Activated T-cell treated with anti-CD3 and anti-CD28 coated beads, Interleukin-2, amount 50 U/mL, for 72 hours (primary cell): ENCODE measurements at places on chromosomes 1 and 21. TPM values are rescaled to one million over a fixed set of nuclear protein-coding genes. Genes with fewer than 3 reads are reported as not detected.

DNA sequence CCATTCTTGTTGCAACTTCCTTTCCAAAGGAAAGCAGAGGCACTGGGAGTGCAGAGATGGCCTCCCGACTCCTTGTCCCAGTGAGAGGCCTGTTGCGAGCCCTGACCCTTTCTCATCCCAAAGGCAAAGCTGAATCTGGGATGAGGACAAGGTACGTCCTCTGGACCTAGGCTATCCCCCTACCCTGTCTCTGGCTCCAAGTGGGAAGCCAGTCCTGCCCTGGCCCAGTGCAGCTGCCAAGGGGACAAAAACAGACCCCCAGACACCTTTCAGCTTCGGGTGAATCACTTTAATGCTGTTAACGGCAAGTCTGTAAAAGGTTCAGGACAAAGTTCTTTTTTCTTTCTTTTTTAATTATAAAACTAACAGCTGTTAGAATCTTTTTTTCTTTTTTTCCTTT, 2.5 kb downstream of the TSSK3 start:
- H3K4me3 ChIP-seq = no peak overlapping the region
- peaks cover 5% of the 10 kb centered on the region for H3K27me3 ChIP-seq
- H3K27ac ChIP-seq = no peak overlapping the region
- H3K36me3 ChIP-seq = peaks cover 1% of the 10 kb centered on the region
- DNase-seq = no peak

DNA sequence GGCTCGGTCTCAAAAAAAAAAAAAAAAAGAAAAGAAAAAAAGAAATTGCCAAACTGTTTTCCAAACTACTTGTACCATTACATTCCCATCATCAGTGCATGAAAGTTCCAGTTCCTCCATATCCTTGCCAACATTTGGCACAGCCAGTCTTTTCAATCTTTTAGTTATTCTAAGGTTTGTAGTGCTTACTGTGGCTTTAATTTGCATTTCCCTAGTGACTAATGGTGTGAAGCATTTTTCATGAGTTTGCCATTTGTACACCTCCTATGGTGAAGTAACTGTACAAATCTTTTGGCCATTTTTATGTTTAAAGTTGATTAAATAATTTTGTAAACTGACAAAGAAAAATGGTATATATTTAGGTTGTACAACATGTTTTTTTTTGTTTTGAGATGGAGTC, 70.7 kb downstream of the DEGS1 start:
- no peaks in the 10 kb centered on the region for H3K4me1 ChIP-seq
- peaks cover 3% of the 10 kb centered on the region for H3K36me3 ChIP-seq
- H3K27ac ChIP-seq = no peak overlapping the region
- no peak for DNase-seq
- H3K4me3 ChIP-seq = no peak overlapping the region

Gene EFNA3
- 4.7 TPM for total RNA-seq

Gene TNFRSF18
- total RNA-seq = 324 TPM

DNA sequence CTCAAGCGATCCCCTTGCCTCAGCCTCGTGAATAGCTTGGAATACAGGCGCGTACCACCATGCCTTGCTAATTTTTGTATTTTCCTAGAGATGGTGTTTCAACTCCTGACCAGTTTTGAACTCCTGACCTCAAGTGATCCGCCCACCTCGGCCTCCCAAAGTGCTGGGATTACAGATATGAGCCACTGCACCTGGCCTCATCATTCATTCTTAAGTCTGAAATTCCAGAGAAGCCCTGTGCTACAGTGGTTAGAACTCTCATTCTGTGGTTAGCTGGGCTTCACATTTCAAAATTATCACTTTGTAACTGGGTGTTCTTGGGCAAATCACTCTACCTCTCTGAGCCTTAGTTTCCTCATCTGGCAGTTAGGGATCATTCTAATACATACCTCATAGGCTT, 86.1 kb upstream of the POU3F1 start:
- DNase-seq = no peak
- no peak overlapping the region for H3K4me3 ChIP-seq
- peaks cover 69% of the 10 kb centered on the region for H3K27me3 ChIP-seq
- H3K36me3 ChIP-seq = no peaks in the 10 kb centered on the region
- no peaks in the 10 kb centered on the region for H3K4me1 ChIP-seq
- H3K27ac ChIP-seq = no peak overlapping the region

DNA sequence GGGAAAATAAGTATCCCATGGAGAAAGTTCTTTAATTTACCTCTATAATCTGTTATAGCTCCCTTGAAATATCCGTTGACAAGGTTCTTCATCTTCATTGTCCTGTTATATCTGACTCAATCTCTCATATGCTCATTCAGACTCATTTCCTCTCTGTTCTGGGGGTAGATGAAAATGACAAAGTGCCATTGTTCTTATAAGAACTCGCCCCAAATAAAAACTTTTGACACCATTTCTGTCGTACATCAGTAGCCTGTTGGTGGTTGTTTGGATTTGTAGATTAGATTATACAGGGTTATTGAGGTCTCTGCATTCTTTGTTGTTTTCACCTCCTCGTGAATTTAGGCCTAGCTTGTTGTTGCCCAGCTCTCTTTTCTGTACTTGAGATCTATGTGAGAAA, 55.2 kb upstream of the IPO9 start:
- no peak overlapping the region for H3K4me3 ChIP-seq
- no peaks in the 10 kb centered on the region for H3K36me3 ChIP-seq
- no peak overlapping the region for H3K27ac ChIP-seq
- no peaks in the 10 kb centered on the region for H3K4me1 ChIP-seq

DNA sequence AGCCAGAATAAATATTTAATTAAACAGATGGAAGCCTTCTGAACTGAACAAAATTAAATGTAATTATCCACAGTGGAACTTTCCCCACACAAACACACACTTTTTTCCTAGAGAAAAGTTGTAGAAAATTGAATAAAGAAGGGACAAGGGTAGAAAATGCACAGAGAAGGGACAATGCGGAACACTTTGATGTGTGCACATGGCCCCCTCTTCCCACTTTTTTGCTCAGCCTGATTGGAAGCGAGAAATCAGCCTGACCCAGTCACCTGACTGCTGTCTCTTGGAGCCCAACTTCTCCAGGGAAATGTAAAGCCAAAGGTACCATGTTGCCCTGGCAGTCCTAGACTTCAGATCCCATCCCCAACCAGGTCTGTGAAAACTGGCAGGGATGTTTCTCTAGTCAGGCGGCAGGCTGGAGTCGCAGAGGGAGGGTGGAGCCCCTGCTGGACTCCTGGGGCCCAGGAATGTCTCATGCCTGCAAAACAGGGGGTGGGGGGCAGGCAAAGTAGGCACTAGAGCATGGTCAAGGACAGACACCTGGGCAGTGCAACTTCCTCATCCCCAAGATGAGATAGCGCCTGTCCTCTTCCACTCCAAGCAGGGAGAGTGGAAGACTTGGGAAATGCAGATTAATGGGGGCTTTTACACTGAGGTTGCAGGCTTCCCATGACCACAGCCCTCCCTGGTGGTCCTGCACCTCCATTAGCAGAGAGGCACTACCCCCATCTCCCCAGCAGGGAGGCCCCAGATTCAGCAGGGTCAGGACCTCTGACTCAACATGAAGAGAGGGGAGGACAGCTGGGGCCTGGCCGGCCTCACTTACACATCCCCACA, 2.8 kb downstream of the CERS2 start:
- H3K27ac ChIP-seq = peak overlapping the region; percentile 90
- peak overlapping the region; percentile 90 for H3K4me3 ChIP-seq
- H3K27me3 ChIP-seq = no peaks in the 10 kb centered on the region
- peaks cover 4% of the 10 kb centered on the region for H3K36me3 ChIP-seq

- H3K4me3 ChIP-seq = no peak overlapping the region
- H3K36me3 ChIP-seq = no peaks in the 10 kb centered on the region
- peaks cover 13% of the 10 kb centered on the region for H3K4me1 ChIP-seq
- H3K27ac ChIP-seq = no peak overlapping the region
- peak; percentile 88 for DNase-seq
- peaks cover 36% of the 10 kb centered on the region for H3K27me3 ChIP-seq
These were observed 160.8 kb downstream of the ZSCAN20 start for GRCh38 chr1:33633019-33633801.

- no peak overlapping the region for H3K4me3 ChIP-seq
- H3K36me3 ChIP-seq = no peaks in the 10 kb centered on the region
- no peak for DNase-seq
- no peaks in the 10 kb centered on the region for H3K27me3 ChIP-seq
- H3K4me1 ChIP-seq = no peaks in the 10 kb centered on the region
These were observed 33.6 kb downstream of the PLPPR4 start for GRCh38 chr1:99297923-99298322.

Gene SPRR1A
- total RNA-seq = not detected

- no peaks in the 10 kb centered on the region for H3K36me3 ChIP-seq
- H3K27ac ChIP-seq = no peak overlapping the region
- no peak for DNase-seq
- H3K4me3 ChIP-seq = no peak overlapping the region
- no peaks in the 10 kb centered on the region for H3K27me3 ChIP-seq
- peaks cover under 1% of the 10 kb centered on the region for H3K4me1 ChIP-seq
These were observed 12.3 kb upstream of the C4BPB start for GRCh38 chr1:207076181-207076955.

Gene CDC7
- 45.3 TPM for total RNA-seq

DNA sequence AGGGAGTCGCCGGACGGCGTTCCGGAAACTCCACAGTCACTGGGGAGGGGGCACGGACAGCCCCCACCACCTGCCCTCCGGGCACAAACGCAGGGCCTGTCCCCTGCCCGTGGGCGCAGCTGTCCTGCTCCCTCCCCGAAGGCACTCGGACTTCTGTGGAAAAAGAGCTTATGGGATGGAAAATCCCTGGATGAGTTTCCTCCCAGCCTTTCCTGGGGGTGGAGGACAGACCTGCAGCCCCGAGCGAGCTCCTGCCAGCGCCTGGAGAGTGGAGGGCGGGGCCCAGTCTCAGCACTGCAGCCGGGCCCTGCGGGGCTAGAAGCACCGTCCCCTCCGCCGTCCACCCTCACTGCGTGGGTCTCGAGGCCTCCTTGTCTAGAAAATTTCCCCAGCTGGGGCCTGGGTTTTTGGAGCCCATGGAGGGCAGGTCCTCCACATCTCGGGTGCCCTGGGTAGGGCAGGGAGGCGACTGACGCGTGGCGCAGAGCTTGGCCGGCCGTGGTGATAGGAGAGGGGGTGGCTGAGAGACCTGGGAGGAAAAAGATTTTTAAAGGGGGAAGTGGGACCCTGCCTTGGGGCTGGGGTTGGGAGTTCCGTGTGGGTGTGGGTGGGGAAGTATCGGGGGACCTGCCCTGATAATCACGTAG, 6.4 kb upstream of the COL6A1 start:
- H3K27me3 ChIP-seq = peaks cover 17% of the 10 kb centered on the region
- peaks cover 37% of the 10 kb centered on the region for H3K4me1 ChIP-seq
- H3K36me3 ChIP-seq = no peaks in the 10 kb centered on the region
- H3K4me3 ChIP-seq = peak overlapping the region; percentile 94
- H3K27ac ChIP-seq = no peak overlapping the region

Gene VAMP3
- total RNA-seq = 19.7 TPM

GRCh38 chr1:211483896-211484612, 7.9 kb downstream of the RD3 start:
- DNase-seq = no peak
- H3K27ac ChIP-seq = no peak overlapping the region
- H3K27me3 ChIP-seq = peaks cover 19% of the 10 kb centered on the region

- DNase-seq = no peak
- no peaks in the 10 kb centered on the region for H3K36me3 ChIP-seq
- no peaks in the 10 kb centered on the region for H3K27me3 ChIP-seq
These were observed 549.9 kb upstream of the RGS18 start for GRCh38 chr1:191608367-191608766.

Gene BEND5
- 6.4 TPM for total RNA-seq
